Sigmoid colon (tissue), 7 donors: ENCODE measurements at places on chromosomes 13 and 19. TPM values are rescaled to one million over a fixed set of nuclear protein-coding genes. Genes with fewer than 3 reads are reported as not detected.

- DNase-seq: peak; percentile 80
These were observed 9.8 kb upstream of the CIRBP start for GRCh38 chr19:1259206-1259875.

GRCh38 chr13:36857253-36857652 is 38.2 kb downstream of the RFXAP start:
- DNase-seq: no peak

- DNase-seq: no peak
These were observed 13.6 kb upstream of the GPI start for GRCh38 chr19:34351382-34351826.

GRCh38 chr13:50421473-50422130 is 406.4 kb downstream of the KCNRG start:
- DNase-seq: no peak

DNA sequence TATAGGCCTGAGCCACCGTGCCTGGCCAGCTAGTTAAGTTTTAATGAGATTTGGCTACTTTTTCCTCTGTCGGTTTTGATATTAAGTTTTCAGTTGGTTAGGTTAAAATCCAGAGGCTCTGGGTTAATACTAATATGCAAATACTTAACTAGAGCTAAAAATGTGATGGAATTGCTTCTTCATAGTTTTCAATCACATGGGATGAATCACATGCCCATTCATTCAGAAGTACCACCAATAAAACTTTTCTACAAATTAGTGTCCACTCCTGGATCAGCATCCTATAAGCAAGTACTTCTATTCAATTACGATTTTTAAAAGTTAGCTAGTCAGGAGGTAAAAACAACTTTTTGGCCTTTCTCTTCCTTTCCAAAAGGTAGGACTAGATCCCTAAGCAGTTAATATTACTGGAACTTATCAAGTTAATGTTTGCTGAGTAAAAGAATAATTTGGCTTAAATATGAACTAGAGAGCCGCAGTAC is 4.3 kb downstream of the SLC25A30 start:
- DNase-seq: no peak

DNA sequence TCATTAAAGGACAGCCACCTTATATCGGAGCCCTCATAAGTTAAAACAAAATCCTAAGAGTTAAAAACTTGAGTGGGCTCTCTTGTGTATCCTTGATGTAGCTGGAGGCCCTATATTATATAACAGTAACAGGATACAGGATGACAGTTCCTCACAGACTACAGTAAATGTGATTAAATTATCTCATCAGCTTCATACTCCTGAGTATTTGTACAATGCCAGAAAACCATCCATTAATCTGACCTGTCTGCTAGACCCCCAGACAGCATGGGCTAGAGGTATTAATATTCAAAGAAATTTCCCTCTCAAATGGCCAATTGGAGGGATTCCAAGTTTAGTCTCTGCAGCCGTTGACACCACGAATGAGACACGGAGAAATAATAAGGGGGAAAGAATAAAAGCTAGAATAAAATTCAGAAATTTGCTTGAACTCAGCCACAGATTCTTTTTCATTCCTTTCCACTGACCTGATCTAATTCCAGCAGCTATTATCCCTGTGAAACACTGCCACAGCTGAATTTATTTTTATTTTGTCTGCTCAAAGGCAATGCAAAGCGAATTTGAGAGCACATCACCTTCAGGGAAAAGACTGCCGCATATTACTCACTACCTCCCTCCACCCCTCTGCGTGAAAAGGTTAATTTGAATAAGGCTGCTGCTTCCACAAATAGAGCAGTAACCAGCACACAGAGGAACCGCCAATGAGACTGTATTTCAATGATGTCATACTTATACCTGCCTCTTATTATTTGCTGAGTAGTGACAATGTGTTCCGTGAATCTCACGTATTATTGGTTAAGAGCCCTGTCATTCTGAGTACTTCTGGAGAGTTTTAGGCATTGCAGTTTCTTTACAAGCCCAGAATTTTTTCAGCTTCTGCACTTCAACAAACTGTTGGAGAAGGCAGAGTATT is 155.9 kb upstream of the KLF12 start:
- no peak for DNase-seq

- no peak for DNase-seq
These were observed 116.9 kb downstream of the USP12 start for GRCh38 chr13:27054760-27055159.

- DNase-seq: no peak
These were observed 80.0 kb downstream of the MZT1 start for GRCh38 chr13:72647422-72647821.

CEACAM5 gene
- total RNA-seq: 0.16 TPM
